Renal cortex interstitium (tissue), 15 donors: ENCODE measurements at places on chromosomes 11 and 22. TPM values are rescaled to one million over a fixed set of nuclear protein-coding genes. Genes with fewer than 3 reads are reported as not detected.

- no peak for DNase-seq
Observed at GRCh38 chr11:92226331-92227229, 2.0 kb downstream of the FAT3 start.

- DNase-seq: peak; percentile 34
Observed at GRCh38 chr11:14905104-14906033, 13.3 kb upstream of the CYP2R1 start.

DNA sequence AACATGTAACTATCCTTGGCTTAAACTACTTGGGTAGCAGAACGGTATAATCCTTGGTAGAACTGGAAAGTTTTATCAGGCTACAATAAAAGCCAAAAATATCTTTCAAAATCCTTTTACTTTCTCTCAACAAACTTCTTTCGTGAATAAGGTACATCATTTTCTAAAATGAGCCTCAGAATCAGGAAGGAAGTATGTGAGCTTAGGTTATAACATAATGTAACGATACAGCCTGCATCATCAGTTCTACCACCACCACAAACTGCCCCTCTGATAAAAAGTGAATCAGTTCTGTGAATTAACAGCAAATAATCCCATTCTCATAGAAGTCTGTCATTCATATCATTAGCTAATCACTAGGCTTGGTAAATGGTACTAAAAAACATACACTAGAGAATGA, 244.3 kb downstream of the SBF2 start:
- DNase-seq: no peak

DNA sequence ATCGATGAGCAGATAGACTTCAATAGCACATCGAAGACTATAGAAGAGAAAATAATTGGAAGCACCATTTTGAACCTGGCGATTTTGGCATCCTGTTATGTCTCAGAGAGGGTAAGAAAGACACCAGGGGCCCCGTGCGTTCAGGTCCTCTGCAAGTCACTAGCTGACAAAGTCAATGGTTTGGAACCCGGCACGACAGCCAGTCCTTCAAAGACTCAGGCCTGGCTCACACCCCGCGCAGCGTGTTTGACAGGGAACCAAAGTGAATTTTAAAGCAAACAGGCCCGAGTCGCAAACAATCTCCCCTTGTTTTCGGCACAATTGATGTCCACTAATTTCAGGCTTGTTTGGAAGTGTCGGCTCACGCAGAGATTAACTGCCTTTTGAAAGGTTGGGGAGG, 716.6 kb downstream of the BRD1 start:
- no peak for DNase-seq

DNA sequence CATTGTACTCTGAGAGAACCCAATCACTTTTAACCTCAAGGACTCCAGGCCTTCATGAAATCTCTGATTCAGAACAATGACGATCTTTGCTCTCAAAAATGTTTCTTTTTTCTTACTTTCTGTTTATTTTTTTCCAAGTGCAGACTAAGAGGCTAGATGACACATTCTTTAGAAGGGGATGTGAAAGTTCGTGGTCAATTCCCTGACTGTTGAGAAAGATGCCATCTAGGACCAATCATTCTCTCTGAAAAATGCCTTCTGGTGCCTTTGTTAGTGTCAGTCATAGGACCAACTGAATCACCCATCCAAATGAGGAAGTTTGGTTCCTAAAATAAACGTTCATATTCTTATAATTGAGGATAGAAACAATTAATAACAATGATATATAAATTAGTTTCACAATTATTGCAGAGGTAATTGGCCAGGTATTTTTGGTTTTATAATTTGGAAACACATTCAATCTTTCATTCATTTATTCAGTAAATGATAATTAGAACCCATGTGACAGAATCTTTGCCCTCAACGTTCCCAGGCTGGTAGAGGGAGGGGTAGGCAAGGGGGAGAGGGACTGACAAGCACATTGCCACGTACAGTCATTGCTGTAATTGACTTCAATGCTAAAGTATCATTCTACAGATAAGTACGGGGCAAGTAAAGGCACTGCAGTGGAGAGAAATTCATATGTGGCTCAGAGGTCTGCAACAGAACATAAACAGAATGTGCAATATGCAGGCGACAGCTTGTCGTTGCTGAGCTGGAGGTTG, 333.4 kb upstream of the MPPED2 start:
- DNase-seq: no peak

- DNase-seq: no peak
Observed at GRCh38 chr11:87338046-87338639, 300.4 kb downstream of the TMEM135 start.

- DNase-seq: no peak
Observed at GRCh38 chr11:35050541-35050995, 88.4 kb upstream of the CD44 start.

GRCh38 chr11:70233511-70233934, 30.4 kb downstream of the FADD start:
- DNase-seq: no peak

DNA sequence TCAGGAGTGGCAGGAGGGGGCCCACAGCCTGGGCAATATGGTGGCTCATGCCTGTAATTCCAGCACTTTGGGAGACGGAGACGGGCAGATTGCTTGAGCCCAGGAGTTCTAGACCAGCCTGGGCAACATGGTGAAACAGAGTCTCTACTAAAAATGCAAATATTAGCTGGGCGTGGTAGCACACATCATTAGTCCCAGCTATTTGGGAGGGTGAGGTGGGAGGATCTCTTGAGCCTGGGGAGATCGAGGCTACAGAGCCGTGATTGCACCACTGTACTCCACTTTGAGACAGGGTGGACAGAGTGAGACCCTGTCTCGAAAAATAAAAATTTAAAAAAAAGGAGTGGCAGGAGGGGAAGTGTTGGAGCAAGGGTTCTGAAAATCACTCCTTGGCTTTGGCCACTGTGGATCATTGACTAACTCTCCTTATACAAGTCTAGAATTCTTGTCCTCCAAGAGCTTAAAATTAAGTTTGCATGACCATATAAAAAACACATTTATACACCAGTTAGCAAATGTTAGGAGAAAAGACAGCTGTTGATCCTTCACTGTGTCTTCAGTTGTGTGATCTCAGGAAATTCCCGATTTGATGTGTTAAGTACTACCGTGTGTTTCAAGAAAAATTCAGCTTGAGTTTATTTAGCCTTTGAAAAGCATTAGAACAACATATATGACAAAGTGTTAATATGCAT, 2.3 kb upstream of the WEE1 start:
- DNase-seq: no peak

- no peak for DNase-seq
Observed at GRCh38 chr22:42949159-42949558, 65.8 kb downstream of the PACSIN2 start.

DNA sequence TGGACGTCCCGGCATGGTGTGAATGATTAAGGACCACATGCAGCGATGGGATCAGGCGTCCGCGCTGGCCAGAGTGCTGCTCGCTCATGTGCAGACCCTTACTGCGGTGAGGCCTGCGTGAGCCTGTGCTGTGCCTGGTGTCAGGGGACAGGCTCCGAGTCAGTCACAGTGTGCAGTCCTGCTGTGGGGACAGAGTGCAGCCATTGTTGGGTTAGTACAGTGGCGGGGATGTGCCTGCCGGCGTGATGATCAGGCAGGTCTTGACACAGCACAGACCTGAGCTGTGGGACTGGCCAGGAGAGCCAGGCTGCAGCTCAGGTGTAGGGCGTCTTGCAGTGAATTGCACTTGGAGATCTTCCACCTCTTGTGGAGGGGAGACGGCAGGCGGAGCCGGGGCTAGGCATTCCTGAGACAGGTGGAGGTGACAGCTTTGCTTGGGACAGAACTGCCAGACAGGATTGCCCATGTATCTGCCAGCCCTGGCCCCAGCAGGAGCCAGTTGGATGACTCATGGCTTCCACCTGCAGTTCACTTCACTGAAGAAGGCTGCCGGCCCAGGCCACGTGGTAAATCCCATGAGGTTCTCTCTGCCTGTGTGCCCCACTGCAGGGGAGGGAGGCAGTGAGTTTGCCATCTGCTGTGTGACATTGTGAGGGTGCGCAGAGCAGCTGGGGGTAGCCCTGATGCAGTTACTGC, 17.3 kb downstream of the TRMU start:
- DNase-seq: no peak

- no peak for DNase-seq
Observed at GRCh38 chr11:99887481-99887880, 799.6 kb upstream of the ARHGAP42 start.

- DNase-seq: no peak
Observed at GRCh38 chr11:96035031-96035739, 111.3 kb upstream of the MTMR2 start.

GRCh38 chr22:49462291-49462690, 365.4 kb downstream of the BRD1 start:
- no peak for DNase-seq

- DNase-seq: no peak
Observed at GRCh38 chr11:116641561-116642045, 131.2 kb downstream of the BUD13 start.

- DNase-seq: peak; percentile 87
Observed at GRCh38 chr11:20158597-20159257, 1.5 kb downstream of the DBX1 start.

DNA sequence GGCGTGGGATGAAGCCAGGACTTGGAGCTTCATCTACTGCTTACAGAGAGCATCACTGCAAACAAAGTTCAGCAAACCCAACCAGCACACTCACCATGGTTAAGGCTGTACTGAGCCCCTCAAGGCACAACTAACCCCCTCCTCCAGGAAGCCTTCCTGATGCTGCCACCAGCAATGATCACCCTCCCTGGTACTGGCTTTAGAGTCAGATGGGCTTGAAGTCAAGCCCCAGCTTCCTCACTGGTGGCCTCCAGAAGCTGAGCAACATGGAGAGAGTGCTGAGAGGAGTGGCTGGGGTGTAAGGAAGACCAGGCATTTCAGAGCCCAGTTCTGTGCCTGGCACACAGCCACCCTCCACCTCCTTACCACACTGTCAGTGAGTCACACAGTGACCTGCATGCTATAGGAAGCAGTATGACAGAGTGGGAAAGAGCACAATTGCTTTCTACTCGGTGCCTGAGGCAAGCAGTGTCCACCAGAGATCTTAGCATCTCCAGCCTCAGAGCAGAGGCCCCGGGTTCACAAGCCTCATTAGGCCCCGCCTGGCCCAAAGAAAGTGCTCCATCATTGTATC, 24.7 kb upstream of the BAIAP2L2 start:
- no peak for DNase-seq

GRCh38 chr11:74162681-74163467, 7.9 kb downstream of the C2CD3 start:
- DNase-seq: no peak

- DNase-seq: peak; percentile 28
Observed at GRCh38 chr11:101860696-101861427, 53.9 kb upstream of the CEP126 start.

- DNase-seq: no peak
Observed at GRCh38 chr11:131371791-131372104, 1.3 kb downstream of the NTM start.

GRCh38 chr22:24096758-24097115, 84.5 kb upstream of the SUSD2 start:
- DNase-seq: no peak

DNA sequence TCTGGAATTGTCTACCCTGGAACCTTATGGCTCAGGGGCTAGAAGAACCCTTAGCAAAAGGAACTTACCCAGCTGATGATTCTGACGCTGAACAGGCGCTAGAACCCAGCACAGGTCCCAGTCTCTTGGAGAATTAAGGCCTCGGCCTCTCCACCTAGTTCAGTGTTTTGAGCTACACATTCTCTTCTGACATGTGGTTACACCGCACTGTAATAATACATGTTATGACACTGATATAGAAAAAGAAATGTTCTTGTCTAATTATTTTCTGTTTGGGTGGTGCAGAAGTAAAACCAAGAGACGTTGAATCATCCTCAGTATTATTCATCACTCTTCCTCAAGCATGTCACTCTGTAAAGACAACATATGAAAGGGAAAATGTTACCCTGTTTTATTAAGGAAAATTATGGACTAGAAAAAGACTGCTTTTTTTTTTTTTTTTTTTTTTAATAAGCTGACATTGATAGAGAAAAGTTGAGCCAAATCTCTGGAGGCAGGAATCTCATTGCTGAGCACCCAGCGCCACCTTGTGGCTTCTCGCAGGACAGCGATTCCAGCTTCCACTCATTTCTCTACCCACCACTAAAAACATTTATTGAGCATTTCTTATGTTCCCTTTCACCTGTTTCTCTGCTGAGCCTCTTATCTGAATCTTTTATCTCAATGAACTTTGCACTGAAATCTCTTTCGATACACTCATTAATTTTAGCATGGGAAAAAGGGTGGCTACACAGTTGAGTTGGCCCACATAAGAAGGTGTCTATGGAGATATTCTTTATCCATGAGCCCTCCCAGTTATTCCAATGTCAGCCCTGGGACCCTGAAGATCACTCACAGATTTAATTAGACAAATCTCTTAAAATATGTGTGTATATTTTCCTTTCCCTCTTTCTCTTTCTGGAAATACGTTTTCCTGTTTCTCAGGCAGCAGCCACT, 12.6 kb upstream of the APLNR start:
- no peak for DNase-seq

GRCh38 chr11:1763796-1764661, at the start of gene CTSD:
CTSD (minus strand) TSS chr11:1763927; CDS start chr11:1763859, 68 bp downstream.
- DNase-seq: peak; percentile 49

DNA sequence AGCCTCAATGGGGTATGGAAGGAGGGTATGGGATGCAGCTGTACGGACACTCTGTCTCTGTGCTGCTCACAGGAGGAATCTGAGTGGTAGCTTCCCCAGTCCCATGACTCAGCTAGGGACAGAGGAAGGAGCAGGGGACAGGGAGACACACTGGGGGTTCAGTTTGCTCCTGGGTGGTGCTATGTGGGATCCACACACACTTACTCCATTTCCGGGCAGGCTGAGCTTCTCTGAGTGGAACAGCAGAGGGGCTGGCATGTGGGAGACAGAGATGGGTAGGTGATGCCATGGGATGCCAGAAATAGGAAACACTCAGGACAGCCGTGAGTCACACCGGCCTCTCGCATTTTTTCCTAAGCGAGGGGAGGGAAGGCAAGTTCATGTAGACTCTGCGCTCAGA, 59.2 kb upstream of the KIRREL3 start:
- DNase-seq: no peak

DNA sequence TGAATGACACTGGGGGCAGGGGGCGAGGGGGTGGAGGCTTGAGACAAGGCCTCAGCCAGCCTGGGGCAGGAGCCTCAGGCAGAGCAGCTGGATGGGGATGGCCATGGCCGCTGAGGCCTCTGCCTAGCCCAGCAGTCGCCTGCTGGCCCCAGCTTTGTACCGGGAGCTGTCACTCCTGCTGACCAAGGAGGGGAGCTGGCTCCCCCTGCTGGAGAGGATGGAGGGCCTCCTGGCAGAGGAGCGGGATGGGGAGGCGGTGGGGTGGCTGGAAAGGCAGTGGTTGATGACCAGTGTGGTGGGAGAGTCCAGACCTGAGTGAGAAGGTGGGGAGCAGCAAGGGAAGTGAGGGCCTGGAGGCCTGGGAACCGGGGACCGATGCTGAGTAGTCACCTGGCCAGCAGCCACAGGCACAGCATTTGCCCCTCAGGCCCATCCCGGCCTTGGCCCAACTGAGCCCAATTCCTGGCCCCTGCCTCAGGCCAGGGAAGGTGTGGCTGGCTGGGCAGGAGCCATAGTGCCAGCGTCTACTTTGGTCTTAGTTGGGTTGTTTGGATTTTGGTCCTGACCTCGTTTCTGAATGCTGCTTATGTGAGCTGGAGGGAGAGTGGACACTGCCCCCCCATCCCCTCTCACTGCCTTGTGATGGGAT, 6.0 kb upstream of the SUSD2 start:
- no peak for DNase-seq

The VPREB3 gene
- polyA plus RNA-seq: 0.50 TPM

The SHANK2 gene
- polyA plus RNA-seq: 30.5 TPM

The MCHR1 gene
- 0.26 TPM for polyA plus RNA-seq

The LRRC74B gene
- polyA plus RNA-seq: 0.11 TPM

The ZNF202 gene
- 17.4 TPM for polyA plus RNA-seq

The SCN4B gene
- polyA plus RNA-seq: 1.6 TPM

The PGA5 gene
- 0.48 TPM for polyA plus RNA-seq

The SLC22A6 gene
- 27.0 TPM for polyA plus RNA-seq

The CRACR2B gene
- 16.2 TPM for polyA plus RNA-seq
